Stimulated activated CD4-positive, alpha-beta T cell treated with anti-CD3 and anti-CD28 coated beads, Interleukin-1b, Interleukin-23, amount 100 ng/mL, for 1 hour (primary cell): ENCODE measurements at places on chromosomes 16 and 17.

DNA sequence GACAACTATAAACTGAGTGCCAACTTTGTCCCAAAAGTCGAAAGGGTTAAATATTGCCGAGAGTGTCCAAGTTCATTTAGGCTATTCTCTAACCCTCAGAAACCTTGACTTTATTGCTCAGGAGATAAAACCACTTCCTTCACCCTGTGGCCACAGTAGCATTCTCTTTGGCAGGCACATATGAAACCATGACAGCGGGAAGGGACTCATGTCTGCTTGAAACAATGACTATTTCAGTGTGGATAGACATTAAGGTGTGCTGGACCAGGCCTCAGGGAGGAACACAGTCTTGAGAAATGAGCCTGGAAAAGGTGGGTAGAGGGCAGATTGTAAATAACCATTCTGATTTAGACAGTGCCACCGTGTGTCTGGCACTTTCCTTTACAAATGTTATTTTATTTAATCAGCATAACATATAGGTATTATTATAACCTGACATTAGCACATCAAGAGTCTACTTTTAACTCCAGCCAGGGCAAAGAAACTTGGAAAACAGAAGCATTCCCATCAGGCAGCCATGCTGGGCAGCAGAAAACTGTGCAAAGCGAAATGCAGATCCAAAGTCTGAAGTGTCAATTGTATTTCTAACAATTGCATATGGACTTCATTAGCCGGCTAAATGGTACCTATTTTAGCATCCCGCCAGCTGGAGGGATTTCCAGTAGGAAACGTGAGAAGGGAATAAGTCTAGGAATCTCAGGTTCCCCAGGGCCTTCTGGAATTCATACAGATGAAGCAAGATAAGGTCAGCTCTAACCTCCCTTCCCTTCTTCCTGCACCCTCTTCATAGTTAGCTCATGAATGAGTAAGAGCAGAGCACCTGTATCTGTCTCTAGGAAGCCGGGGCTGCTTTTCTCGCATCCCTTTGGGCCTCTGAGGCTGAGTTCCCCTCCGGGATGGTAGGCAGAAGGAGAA, 212.8 kb upstream of the ELAC2 start:
- DNase-seq: no peak

DNA sequence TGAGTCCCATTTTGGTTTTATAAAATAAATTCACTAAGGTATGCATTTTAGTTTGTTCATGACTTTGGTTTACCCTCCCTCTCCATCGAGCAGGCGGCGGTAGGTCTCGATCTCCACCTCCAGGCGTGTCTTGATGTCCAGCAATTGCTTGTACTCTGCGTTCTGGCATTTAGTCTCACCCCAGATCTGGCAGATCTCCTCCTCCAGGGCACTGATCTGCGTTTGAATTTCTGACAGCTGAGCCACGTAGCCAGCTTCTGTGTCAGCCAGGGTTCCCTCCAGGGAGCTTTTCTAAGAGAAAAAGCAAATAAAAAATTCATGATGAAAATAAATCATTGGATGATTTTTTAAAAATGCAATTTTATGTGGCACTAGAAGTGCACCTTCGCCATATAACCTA, 4.2 kb downstream of the KRT24 start:
- DNase-seq: no peak

DNA sequence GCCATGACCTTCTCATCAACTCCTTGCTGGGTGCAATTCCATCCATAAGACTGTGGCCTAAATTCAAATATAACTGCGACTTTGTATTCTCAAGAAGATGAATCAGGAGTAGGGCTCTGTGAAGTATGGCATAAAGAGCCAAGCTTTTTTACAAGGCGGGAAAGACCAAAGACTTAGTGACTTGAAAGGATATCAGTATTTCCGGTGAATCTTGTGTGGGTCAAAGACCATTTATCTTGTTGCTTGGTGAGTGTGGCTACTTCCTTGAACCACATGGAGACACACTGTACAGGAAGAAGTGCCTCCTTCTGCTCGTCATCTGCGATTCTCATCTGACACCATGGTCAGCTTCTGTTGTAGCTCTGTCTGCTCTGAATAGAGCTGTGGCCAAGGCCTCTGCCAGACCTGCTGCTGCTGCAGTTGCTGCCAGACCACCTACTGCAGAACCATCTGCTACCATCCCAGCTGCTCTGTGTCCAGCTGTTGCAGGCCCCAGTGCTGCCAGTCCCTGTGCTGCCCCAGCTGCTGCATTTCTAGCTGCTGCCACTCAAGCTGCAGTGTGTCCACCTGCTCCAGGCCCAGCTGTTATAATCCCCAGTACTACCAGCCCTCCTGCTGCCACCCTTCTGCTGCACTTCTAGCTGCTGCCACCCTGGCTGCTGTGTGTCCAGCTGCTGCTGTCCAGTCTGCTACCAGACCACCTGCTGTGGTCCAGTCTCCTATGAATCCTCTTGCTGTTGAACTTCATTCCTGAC, 6.1 kb upstream of the KRTAP2-4 start:
- DNase-seq: no peak

DNA sequence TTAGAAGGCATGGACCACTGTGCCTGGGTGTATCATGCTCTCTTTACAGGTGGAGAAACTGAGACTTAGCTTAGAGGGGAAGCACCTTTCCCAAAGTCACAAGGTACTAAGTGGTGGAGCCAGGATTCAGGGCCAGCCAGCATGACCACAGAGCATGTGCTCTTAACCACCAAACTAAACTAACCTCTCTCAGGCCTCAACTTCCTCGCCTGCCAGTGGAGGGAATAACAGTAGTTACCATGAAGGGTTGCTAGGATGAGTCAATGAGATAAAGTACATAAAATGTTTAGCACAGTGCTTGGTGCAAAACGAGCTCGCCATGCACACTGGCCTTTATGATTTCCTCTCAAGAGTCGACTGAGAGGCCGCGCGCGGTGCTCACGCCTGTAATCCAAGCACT, 6.4 kb upstream of the MYO1C start:
- no peak for DNase-seq

- DNase-seq: no peak
Observed at GRCh38 chr16:75948441-75948840, 222.2 kb upstream of the CPHXL start.

DNA sequence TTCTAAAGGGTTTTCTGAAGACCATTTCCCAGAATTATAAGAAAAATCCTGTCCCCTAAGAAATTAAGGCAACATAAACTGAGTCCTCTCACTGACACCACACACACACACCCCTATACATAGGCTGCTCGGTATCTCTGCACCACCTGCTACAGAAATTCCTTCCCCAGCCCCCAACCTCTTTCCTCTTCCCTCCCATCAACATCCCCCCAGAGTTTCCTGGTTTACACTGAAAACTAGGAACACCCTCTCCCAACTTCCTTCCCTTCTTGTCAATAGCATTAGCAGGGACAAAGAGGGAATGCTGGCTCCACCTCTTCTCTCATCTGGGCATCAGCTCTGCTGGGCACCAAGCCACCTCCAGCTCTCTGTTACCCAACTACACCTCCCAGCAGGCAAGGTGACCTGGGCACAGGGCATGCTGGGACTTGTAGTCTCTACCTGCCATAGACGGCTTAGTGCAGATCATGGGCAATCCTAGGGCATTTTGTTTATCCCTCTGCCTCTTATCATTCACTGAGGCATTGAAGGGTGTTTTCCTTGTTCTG, 15.7 kb downstream of the CAVIN1 start:
- DNase-seq: no peak

- no peak for DNase-seq
Observed at GRCh38 chr16:67349172-67349571, 22.6 kb downstream of the LRRC36 start.
